Activated CD4-positive, alpha-beta T cell treated with anti-CD3 and anti-CD28 coated beads, Interleukin-2, amount 50 U/mL, for 4 hours (primary cell): ENCODE measurements at places on chromosomes 13 and 19.
A peak's percentile ranks its signal among the peaks of the same experiment; 100 is the strongest.

- DNase-seq: no peak
These were observed 1.6 kb downstream of the NBEA start for GRCh38 chr13:34943436-34944273.

DNA sequence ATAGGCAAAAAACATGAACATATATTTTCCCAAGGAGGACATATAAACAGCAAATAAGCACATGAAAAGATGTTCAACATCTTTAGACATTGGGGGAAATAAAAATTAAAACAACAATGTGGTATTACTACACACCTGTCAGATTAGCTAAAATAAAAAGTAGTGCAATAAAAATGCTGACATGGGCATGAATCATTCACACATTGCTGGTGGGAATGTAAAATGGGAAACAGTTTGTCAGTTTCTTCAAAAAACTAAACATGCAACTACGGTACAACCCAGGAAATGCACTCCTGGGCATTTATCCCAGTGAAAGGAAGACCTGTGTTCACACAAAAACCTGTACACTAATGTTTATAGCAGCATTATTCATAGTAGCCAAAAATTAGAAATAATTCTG, 5.3 kb upstream of the SUCLA2 start:
- DNase-seq: no peak

- peak; percentile 62 for DNase-seq
These were observed 14.6 kb downstream of the NACC1 start for GRCh38 chr19:13132471-13133180.

DNA sequence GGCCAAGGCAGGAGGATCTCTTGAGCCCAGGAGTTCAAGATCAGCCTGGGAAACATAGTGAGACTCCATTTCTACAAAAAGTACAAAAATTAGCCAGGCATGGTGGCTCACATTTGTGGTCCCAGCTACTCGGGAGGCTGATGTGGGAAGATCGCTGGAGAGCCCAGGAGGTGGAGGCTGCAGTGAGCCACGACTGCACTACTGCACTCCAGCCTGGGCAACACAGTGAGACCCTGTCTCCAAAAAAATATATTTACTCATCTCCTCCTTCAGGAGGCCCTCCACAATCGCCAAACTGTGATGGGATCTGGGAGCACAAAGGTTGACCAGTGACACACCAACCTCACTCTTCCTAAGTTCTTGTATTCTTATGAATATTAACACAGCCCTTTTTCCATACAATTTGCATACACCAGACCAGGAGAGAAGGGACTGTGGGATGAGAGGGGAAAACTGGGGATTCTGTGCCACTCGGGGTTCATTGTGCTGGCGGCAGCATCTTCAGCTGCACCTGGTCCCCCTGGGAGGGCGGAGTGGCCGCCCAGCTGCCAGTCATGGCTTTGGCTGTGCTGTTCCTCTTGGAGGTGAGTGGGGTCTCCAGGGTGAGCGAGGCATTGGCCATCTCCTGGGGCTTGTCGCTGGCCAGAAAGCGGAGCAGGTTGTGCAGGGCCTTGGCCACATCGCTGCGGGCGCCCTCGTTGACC, 5.8 kb upstream of the OPA3 start:
- no peak for DNase-seq

GRCh38 chr13:51324714-51325420, 14.6 kb upstream of the SERPINE3 start:
- DNase-seq: no peak

DNA sequence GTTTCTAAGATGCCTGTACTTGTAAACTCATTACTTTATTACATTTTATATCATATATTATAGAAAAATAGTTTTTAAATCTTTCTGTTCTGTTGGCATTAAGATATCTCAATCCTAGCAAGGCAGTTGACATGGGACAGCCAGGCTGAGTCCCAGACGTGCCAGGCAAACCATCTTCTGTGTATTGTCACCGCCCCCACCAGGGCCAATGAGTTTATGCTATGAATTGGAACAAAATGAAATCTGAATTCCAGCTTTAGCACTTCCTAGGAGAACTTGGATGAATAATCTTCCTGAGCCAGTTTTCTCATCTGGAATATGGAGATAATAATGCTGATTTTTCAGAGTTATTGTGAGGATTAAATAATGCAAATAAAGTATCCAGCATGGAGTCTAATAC, 79.9 kb upstream of the GSX1 start:
- DNase-seq: peak; percentile 4

DNA sequence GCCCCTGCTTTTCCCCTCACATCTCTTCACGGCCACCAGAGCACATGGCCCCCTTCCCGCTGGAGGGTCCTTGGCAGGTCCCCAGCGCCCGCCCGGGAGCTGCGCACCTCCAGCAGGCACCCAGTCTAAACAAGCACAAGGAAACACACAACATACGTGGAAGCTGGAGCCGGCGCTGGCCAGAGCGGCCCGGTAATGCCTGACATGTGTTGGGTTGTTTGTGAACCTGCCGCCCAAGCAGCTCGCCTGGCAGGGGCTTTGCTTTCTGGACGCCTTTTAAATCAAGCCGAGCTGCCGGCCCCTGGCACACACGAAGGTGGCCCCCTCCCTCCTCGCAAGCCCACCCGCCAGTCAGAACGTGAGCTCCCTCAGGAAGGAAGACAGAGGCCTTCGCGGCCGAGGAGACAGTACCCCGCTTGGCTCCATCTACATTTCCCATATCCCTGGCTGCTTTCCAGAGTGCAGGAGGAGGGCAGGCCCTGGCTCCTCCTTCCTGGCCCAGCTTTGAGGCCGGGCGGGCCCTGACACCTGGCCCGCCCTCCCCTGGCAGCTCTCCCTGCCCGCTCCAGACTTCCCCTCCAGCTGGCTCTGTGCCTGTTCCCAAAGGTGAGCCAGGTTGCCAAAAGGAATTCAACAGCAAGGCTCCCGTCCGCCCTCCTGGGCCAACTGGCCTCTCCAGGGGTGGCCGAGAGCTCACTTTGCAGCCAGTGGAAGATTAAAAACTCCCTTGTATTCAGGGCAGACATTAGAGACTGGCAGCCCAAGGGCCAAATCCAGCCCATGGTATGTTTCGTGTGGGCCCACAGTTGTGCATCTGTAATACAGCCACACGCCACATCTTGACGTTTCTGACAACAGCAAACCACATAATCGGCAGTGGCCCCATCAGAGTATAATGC, 28.7 kb downstream of the COMP start:
- DNase-seq: no peak

- DNase-seq: no peak
These were observed 20.1 kb downstream of the ZNF627 start for GRCh38 chr19:11617180-11618062.

DNA sequence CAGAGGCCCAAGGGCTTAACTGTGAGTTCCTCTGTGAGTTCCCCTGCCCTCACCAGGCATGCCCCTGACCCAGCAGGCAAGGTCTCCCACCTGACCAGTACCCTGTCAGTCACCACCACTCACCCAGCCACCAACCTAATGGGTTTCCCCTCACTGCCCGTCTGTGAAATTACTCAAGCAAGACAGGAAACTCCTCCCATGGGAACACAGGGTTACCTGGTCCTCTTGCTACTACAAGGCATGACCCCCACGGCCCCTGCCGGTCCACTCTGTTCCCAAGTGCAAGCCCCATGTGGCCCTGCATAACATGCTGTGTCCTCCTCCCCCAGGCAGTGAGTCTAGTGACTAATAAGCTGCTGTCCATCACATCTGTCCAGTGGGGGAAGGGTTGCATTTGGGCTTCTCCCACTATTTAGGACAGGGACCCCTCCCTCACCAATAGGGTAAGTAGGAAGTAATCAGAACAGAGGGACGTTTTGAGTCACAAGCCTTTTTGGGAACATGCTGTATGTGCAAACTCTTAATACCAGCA, 8.0 kb upstream of the DHRS12 start:
- DNase-seq: no peak

DNA sequence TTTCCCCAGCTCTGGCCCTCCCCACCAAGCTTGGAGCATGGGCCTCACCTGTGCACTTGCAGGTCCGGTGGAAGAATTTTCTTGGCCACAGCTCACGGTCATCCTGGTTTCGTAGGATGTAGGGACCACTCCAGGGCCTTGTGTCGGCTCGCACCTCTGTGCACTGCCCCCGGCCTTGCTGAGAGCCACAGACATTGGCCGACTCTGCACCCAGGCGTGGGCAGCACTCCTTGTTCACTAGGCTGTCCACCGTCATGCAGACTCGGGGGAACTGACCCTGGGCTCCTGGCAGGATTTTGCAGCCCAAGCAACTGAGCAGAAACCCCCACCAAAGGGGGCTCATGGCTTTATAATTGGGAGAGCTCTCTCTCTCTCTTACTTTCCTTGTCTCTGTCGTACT, 569 bp downstream of the DCT start:
- DNase-seq: no peak

- DNase-seq: no peak
These were observed at the start of gene FLT3 for GRCh38 chr13:28100150-28101121. FLT3 (minus strand) TSS chr13:28100576; CDS start chr13:28100510, 66 bp downstream.

- DNase-seq: no peak
These were observed 23.5 kb upstream of the DCLK1 start for GRCh38 chr13:36154567-36155291.

DNA sequence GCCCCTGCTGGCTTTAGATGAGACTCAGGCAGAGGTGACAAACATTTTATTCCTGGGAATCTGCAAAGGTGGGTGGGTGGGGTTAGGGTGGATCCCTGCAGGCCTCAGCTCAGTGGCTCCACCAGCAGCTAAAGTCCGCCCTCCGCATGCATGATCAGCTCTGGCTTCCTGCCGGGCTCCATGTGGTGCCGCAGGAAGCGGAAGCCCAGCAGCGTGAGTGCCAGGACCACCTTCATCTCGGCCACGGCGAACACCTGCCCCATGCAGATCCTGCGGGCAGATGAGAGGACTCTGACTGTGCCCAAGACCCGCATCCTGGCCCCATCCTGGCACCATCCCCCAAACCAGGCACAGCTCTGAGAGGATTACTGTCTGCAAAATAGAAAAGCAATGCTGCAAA, 26.3 kb downstream of the CYP4F2 start:
- DNase-seq: no peak

- DNase-seq: no peak
These were observed 8.0 kb upstream of the MYO1F start for GRCh38 chr19:8584965-8585893.

DNA sequence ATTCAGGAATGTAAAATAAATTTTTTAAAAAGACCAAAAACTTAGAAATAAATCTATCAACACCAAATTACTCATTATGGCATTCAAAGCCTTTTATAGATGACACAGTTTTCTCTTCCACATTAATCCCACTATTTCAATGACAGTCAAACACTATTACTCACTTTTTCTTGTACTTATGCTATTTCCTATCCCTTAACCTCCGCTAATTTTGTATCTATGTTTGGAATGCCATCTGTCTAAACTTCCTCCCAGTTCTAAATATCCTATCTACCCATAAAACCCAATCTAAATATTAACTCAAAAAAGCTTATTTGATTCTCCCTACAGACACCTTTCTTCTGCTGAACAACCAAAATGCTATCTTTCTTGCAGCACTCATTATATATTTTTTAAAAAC, 203.5 kb downstream of the ENOX1 start:
- no peak for DNase-seq

- no peak for DNase-seq
These were observed 37.4 kb upstream of the ZNF724 start for GRCh38 chr19:23287620-23288019.

- no peak for DNase-seq
These were observed 30.8 kb downstream of the CBY2 start for GRCh38 chr13:45732916-45733315.

GRCh38 chr19:28603453-28603852, 609.5 kb downstream of the UQCRFS1 start:
- no peak for DNase-seq

- peak; percentile 28 for DNase-seq
These were observed 28.6 kb downstream of the PIN1 start for GRCh38 chr19:9863759-9864158.

DNA sequence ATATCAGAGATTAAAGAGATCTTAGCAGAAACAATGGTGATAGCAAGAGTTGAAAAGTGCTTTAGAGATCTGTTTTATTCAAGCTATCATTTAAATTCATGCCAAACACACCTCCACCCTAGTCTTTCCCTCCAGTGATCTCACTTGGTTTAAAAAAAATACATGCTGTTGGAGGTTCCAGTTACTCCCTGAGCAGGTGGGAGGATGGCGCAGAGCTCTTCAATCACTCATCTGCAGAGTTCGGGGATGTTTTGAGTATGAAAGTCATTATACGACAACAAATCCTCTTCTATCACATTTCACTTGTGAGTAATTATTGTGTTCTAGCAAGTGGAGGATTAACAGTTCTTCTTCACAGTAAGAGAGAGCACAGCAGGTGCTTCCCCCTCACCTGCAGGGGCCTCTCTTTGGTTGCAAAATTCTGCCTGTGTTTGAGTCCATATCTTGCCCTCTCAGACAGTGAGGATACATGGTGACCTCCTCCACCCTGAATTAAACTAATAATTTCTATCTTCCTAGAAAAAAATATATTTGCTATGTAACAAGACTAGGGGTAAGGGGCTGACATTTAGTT, 376.7 kb downstream of the LIG4 start:
- DNase-seq: no peak

GRCh38 chr19:6334490-6335285, 1.3 kb upstream of the ACER1 start:
- DNase-seq: no peak

- no peak for DNase-seq
These were observed 210.9 kb downstream of the NALCN start for GRCh38 chr13:101205408-101205807.

DNA sequence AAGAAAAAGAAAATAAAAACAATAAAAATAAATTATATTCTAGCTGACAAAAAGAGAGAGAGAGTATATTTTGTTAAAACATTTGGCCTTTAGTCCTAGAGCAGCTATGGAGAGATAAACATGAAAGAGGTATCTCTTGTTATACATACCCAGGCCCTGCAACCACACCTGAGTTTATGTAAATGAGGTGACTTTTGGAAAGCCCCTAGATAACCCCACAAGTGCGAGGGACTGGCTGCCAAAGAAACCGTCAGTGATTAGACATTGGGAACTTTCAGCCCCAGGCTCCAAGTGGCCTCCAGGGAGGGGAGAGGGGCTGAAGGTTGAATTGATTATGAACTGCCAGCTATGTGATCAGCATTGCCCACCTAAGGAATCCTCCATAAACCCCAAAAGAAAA, 2.1 kb upstream of the NLRP7 start:
- no peak for DNase-seq

DNA sequence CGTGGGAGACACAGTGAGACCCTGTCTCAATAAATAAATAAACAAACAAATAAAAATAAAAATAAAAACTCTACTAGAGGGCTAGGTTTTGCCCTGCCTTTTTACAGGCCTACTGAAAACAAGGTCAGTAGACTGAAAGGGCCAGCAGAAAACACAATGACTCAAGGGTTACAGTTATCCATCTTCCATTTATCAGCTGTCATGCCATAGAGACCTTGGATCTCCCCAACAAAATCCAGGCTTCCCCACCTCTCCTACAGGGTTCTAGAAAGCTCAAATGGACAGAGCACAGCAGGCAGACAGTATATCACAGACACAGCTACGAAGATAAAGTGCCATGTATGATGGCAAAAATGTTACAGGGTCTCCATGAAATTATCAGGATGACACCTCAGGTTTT, 54.4 kb downstream of the FOXO1 start:
- DNase-seq: no peak

DNA sequence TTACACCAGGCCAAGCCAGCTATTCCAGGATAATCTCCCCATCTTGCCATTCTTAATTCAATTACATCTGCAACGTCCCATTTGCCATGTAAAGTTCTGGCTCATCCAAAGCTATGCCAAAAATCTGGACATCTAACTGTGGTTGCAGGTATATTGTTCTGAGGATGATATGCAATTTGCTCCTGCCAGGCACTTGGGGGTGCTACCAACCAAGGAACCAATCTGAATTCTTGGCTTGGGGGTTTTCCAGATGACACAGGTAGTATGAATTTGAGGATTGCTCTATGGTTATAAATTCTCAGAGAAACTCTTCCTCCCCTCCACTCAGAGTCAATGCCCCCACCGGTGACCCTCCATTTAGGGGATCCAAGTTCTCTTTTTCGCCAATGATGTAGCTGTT, 33.0 kb downstream of the CRYL1 start:
- DNase-seq: peak; percentile 10
